Muscle of leg (tissue), 16 donors: ENCODE measurements at places on chromosomes 2 and 18. TPM values are rescaled to one million over a fixed set of nuclear protein-coding genes. Genes with fewer than 3 reads are reported as not detected.

SAG gene
- 0.12 TPM for polyA plus RNA-seq

NEU4 gene
- 7.8 TPM for polyA plus RNA-seq

AQP12B gene
- polyA plus RNA-seq = 1.1 TPM

TTR gene
- 0.24 TPM for polyA plus RNA-seq

EN1 gene
- 6.4 TPM for polyA plus RNA-seq

GPR17 gene
- 11.2 TPM for polyA plus RNA-seq

SCN2A gene
- polyA plus RNA-seq = 0.01 TPM

CRYBA2 gene
- polyA plus RNA-seq = not detected

DSC3 gene
- polyA plus RNA-seq = 1.6 TPM

SP110 gene
- 14.4 TPM for polyA plus RNA-seq

PLEK gene
- 4.8 TPM for polyA plus RNA-seq

TRIM54 gene
- 45.5 TPM for polyA plus RNA-seq

BOLL gene
- polyA plus RNA-seq = 1.7 TPM

DNA sequence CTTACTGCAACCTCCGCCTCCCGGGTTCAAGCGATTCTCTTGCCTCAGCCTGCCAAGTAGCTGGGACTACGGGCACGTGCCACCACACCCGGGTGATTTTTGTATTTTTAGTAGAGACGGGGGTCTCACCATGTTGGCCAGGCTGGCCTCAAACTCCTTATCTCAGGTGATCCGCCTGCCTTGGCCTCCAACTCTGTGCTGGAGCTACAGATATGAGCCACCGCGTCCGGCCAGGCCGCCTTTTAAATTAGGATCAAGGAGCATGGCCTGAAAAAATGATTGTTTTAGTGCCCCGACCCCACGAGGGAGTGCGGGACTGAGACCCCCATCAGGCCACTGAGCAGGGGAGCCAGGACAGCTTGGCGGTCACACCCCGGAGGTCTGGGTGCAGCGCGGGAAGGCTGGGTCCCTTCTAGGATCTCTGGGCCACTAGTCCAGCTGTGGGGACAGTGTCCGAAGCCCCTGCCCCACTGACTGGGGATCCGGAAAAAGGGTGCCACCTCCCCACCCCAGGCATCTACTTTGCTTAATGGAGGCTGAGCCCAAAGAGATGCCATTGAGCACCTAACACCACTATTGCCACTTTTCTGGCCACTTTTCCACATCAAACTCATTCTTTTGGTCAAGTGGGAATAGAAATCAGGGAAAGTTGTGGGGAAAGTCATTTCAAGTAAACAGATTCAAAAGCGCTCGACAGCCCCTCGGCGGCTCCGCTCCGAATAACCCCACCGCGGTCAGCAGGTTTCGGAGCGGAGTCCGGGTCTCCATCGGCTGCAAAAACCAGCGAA is 19.7 kb upstream of the DNMT3A start:
- no peak for DNase-seq

GRCh38 chr2:16392647-16393499 is 272.8 kb downstream of the CYRIA start:
- DNase-seq = peak; percentile 51

GRCh38 chr2:231161877-231162329 is 36.5 kb upstream of the ARMC9 start:
- DNase-seq = peak; percentile 15

DNA sequence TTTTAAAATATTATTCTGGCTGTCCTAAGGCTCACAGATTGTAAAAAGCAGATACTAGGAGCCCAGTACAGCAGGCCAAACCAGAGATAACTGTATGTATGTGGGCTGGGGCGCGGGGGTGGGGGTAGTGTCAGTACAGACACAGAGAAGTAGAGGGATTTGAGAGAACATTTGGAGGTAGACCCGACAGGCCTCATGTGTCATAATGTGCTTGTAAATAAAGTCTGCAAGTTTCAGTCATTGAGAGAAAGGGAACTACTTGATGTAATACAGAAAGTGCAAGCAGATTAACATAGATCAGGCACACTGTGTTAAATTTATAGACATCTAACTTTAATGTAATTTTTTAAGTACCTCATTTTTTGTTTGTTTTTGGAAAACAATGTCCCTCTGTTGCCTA is 7.4 kb upstream of the POLI start:
- no peak for DNase-seq

DNA sequence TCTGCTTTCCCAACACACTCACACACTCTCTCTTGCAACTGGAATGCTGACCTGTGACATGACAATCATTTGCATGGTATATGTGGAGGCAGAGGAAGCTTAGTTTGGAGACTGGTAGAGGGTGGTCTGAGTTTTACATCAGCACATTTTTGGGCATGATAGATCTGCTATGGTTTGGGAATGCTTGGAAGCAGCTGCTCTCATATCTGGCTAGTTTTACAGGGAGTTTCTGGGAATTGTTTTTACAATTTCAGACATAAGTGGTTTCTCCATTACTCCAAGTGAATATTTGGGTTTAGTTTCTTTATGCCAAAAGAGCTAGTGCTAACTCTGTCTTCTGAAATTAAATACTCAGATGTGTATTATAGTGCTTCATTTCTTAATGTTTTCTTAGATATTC is 977.6 kb downstream of the SUCLG1 start:
- DNase-seq = peak; percentile 70

DNA sequence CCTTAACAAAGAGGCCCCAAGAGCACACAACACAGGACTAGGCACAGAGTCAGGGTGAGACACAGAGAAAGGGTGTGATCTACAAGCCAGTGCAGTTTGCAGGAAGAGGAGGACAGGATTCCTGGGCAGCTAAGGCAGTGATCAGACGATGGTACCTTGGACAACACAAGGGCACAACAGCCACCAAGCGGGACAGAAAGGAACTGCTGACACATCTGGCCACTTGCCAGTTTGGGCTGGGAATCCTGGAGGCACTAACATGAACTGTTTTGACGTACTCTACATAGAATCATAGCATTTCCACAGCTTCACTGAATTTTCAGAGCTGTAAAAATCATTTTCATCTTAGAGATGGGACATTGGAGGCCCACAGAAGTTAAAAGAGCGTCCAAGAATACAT is 221.5 kb upstream of the SLC35G4 start:
- peak; percentile 60 for DNase-seq

GRCh38 chr2:164906947-164907346 is 48.4 kb downstream of the SLC38A11 start:
- no peak for DNase-seq

GRCh38 chr18:22668496-22668895 is 250.8 kb upstream of the CTAGE1 start:
- DNase-seq = no peak

GRCh38 chr2:208467564-208467963 is 61.0 kb downstream of the PTH2R start:
- DNase-seq = no peak

DNA sequence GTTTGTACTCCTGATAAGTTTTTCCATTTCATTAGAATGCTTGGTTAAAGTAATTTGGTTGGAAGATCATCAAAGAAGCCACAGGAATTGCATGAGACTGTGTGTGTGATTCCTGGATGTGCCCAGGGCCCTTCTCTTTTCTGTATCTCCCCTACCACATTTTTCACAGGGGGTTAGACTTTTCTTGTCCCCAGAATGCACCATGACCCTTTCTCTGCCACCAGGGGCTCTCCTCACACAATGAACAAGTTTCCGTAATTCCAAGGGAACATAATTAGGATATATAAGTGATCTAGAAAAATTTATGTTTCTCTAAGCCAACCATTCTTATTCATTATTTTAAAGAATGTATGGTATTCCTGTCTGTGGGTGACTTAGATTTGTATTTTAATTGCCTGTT is 291.8 kb downstream of the NEDD4L start:
- no peak for DNase-seq

GRCh38 chr2:174607989-174608865 is 10.6 kb upstream of the WIPF1 start:
- DNase-seq = no peak

- DNase-seq = peak; percentile 34
Measured at GRCh38 chr18:7987284-7987976, 420.3 kb downstream of the PTPRM start.

- DNase-seq = no peak
Measured at GRCh38 chr2:97722227-97722626, 8.9 kb downstream of the ZAP70 start.

DNA sequence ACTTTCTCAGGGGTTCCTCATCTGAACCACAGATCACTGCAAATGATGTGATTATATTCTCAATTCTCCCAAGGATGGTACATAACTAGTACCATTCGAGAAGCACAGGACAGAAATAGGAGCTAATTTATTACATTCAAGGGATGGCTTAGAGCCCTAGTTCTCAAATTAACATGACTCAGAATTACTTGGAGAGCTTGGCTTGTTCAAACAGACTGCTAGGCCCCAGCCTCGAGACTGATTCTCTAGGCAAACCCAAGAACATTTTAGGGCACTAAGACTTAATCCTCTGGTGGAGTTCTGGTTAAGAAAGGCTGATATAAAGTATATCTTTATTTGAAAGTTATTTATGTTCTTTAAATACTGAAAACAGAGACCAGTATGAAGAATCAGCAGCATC is 35.8 kb downstream of the HIBCH start:
- DNase-seq = peak; percentile 7

- no peak for DNase-seq
Measured at GRCh38 chr2:78202366-78202765, 680.2 kb upstream of the LRRTM4 start.

GRCh38 chr2:239326831-239327535 is 73.8 kb downstream of the HDAC4 start:
- DNase-seq = peak; percentile 72

GRCh38 chr2:228590681-228591080 is 409.2 kb upstream of the SPHKAP start:
- no peak for DNase-seq

GRCh38 chr2:215352602-215353001 is 40.7 kb downstream of the ATIC start:
- no peak for DNase-seq

- DNase-seq = peak; percentile 76
Measured at GRCh38 chr2:10447300-10447894, 730 bp downstream of the ODC1 start.

DNA sequence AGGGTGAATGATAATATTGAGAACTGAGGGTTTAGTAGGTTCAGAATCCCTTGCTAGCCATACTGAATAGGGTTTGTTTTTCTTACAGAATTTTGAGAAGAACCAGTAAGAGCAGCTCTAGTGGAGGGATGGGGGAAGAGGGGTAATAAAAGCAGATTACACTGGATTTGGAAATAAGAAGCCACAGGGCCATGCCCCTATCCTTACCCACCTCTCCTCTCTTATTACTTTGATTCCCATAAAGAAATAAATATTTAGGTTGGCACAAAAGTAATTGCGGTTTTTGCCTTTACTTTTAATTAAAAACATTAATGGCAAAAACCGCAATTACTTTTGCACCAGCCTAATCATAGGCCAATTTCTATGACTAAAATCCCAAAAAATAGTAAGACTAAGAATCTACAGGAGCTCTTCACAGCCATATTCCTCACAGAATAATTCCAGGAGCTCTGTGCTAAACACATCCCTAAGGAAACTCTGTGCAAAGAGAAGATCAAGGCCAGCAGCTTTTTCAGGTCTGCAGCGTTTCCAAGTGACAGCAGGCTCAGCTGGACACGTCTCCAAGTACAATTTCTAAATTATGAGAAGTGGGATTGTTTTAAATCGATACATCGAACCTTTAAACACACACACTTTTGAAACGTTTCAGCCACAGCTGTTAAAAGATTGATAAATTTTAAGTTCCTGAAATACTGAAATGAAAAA is 58.4 kb upstream of the RTN4 start:
- peak; percentile 32 for DNase-seq

DNA sequence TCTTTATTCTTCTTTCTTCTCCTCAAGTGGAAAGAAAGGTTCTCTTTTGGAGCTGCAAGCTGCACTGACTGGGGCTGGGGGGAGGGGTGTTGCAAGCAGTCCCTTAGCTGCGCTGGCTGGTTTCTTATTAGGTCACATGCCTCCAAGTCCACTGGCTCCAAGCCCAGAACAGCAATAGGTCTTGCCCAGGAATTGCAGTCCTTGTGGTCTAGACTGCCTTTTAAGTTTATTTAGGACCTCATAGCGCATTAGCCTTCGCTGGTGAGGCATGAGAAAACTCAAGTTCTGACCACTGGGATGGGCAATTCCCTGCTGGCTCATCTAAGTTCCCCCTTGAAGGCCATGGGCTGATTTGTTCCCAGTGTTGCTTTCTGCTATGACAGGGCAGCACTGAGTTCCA is 138.6 kb upstream of the SCN7A start:
- DNase-seq = peak; percentile 61

DNA sequence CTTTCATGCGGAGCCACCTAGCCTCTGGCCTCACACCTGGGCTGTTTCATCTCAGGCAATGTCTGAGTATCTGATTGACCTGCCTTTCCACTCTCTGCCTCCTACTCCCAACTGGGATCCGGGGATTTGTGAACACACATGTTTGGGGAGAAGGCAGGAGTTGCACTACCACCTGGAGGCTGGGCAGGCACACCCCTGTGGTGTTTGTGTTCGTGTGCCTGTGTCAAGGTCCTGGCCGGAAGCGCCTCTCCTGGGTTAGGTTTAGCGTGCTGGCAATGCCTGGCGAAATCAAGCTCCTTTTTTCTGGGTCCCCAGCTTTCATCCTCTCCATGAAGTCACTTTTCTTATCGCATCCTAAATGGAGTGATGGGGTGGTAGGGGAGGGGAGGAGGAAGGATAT is 63.9 kb downstream of the GATA6 start:
- DNase-seq = no peak

GRCh38 chr2:209638346-209638745 is 133.3 kb upstream of the UNC80 start:
- no peak for DNase-seq

DNA sequence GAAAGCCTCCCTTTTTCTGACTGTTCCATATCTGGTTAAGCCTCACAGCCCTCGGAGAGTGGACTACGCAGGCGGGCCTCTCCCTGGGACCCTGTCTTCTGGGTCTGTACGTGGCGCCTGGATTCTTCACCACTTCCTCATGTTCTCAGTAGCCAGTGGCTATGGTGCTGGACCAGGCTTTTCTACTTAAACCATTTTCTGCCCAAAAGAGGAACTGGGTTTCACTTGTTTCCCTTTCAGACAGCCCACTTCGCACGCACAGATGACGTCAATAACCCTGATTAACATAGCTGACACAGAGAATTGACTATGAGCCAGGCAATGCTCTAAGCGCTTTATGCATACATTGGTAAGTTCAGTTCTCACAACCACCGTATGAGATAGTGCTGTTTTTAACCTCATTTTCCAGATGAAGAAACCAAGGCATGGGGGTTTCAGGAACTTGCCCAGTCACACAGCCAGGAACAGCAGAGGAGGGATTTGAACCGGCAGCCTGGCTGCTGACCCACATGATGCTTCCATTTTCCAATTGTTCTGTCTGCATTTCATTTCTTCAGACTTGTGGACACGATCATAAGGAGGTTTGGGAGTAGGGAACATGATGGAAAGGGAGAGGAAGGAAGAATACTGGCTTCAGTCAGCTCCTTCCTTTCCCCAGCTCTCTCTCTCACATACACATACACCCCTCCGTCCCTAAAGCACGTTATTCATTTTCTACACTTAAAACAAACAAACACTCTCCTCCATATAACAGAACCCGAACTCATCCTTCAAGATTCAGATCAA is 41.7 kb downstream of the MYOM1 start:
- DNase-seq = peak; percentile 88

- DNase-seq = no peak
Measured at GRCh38 chr2:233674995-233675394, 3.3 kb downstream of the UGT1A9 start.
